ENCODE measurements at places on chromosomes 11 and 22.
A peak's percentile ranks its signal among the peaks of the same experiment; 100 is the strongest.

DNA sequence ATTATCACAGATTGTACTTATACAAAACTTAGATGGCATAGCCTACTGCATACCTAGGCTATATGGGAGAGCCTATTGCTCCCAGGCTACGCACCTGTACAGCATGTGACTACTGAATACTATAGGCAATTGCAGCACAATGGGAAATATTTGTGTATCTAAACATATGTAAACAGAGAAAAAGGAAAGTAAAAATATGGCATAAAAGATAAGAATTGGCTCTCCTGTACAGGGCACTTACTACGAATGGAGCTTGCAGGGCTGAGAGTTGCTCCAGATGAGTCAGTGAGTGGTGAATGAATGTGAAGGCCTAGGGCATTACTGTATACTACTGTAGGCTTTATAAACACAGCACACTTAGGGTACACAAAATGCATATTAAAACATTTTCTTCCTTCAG lies 13.2 kb downstream of the APOL6 start:
- DNase-seq: no peak

- DNase-seq: no peak
These were observed 125.8 kb downstream of the DDX10 start for GRCh38 chr11:108790501-108791299.

DNA sequence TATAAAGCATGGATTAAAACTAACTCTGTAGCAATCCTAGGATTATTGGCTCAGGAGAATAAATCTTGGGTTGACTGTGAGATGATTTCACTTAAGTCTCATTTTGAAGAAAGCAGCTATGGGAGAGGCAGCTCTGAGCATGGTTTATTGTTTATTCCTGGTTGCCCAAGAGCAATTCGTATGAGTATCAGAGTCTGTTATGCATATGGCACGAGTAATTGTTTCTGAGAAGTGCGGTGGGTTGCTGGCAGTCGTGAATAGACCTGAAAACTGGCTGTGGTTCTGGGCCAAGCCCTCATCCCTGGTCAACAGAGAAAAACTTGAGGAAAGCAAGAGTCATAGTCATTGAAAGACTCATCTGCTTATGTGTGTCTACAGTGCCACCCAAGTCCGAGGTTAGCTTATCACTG lies 26.8 kb downstream of the DIXDC1 start:
- DNase-seq: no peak

- no peak for DNase-seq
These were observed 17.6 kb downstream of the KCNC1 start for GRCh38 chr11:17752144-17752543.

DNA sequence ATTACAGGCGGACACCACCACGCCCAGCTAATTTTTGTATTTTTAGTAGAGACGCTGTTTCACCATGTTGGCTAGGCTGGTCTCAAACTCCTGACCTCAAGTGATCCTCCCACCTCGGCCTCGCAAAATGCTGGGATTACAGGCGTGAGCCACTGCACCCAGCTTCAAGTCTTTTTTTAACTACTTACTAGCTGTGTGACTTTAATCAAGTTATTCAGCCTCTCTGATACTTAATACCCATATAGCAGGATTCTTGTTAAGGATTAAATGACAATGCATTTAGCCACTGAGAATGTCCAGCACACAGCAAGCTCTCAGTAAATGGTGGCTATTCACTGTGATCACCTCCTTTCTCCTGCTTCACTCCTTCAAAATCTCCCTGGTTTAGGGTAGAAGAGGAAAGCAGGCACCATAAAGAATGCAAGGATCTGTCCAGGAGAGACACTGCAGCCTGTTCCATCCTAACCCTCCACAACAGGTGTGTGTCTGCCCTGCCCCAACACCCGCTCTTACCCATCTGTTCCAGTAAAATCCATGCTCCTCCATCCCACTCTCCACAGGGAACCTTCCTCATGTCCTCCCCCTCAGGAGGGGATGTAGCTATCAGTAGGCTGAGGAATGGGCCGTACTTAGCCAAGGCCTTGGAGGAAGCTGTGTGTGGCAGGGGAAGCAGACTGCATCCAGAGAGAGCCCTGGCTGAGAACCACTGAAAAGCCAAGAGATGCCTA lies 69.3 kb downstream of the MICAL3 start:
- DNase-seq: no peak

DNA sequence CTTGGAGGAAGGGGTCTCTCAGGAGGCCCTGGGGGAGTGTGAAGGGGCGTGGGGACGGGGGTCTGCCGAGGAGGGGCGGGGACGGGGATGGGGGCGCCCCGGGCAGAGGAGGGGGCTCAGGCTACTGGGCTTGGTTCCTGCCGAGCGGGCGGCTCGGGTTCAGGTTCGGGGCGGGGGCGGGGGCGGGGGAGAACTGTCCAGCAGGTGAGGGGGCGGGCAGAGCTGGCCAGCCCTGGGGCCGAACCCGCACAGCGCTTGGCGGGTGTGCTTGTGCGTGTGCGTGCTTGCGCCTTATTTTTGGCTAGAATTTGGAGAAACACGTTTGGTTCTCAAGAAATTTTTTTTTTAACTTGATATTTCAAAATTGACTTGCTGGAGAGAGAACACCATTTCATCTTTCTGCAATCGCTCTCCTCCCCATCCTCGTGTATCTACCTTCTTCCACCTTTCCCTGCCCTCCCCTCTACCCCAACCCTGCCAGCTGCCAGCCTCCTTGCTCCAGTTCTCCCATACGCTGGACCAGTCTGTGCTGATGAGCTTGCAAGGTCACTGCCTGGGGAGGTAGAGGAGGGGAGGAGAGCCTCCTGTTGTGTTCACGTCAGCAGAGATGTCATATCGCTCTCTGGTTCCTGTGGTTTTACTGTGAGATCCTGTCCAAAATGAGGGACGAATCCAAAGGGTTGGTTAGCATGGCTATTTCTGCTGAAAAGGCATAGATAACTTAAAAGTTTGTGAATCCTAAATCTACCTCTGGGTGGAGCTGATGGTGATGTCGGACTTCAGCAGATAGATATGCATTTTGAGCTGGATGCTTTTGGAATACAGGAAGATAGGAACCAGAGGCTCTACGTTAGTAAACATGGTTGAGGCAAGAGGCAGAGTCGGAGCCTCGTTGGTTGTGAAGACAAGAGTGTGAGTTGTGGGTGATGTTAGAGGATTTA lies 668 bp downstream of the MADD start:
- DNase-seq: peak; percentile 41

GRCh38 chr11:29268733-29269132 lies 748.1 kb downstream of the KCNA4 start:
- no peak for DNase-seq

DNA sequence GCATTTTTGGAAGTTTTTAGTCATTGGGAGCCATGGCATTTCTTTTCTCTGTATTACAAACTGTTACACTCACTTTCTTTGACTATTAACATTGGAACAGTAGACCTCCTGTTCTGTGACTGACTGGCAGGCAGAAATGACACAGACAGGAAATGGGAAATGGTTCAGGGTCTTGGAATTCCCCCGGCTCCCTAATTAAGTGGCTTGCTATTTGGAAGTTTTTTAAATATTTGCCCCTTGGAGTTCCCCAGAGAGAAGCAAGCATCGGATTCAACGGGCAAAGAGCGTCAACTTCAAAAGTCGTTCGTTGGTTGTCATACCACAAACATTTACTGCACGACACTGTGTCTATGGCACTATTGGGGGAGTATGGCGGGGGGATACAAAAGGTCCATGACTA lies 1.1 kb upstream of the BIRC2 start:
- DNase-seq: no peak

GRCh38 chr11:105861225-105861624 lies 160.8 kb downstream of the MSANTD4 start:
- DNase-seq: no peak

DNA sequence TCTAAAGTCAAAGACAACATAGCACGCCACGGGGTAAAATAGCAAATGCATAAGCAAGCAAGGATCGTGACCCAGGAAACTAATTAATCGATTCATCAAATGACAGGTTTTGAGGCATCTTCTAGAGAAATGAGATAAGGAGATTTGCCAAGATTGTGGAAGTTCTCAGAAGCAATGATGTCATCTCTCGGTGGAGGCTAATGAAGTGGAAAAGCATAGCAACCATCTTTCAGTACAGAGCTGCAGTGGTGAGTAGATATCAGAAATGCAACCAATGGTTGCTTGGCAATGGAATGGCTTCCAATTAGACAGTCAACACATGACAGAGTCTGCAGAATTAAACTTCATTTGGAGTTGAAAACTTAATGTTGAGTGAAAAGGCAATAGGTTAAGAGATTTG lies 116.0 kb downstream of the KIRREL3 start:
- no peak for DNase-seq

GRCh38 chr22:45648301-45649117 lies 23.1 kb upstream of the ATXN10 start:
- DNase-seq: no peak

DNA sequence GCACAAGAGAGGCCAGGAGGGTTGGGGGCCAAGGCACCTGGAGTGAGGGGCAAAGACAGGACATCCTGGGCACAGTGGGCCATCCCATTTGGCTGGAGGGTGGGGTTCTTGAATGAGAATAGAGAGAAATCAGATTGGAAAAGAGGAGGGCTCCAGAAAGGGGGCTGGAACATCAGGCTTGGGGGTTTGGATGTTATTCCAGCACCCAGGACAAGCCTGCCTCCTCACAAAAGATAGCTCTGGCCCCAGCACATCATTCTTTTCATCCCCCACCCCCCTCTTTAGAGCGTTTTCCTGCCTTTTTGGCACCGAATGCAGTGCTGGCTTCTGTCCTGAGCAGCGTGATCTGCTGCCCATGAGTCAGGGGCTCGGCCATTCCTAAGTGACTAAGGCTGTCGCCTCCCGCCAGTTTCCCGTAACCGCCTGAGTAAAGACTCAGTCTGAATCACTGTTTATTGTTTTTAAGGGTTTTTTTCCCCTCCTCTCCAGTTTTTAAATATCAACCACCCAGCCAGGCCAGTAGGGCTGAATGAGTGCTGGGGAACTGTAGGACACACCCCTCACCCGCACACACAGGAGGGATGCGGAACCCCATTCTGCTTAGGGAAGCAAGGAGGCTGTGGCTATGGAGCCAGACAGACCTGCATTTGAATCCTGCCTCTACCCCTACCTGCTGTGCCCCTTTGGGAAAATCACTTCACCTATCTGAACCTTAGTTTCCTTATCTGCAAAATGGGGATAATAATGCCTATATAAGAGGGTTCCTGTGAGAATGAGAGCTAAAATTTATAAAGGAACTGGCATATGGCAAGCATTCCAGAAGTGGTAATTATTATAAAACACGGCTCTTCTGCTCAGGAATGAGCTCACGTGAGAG lies 32.4 kb upstream of the NAV2 start:
- peak; percentile 21 for DNase-seq

DNA sequence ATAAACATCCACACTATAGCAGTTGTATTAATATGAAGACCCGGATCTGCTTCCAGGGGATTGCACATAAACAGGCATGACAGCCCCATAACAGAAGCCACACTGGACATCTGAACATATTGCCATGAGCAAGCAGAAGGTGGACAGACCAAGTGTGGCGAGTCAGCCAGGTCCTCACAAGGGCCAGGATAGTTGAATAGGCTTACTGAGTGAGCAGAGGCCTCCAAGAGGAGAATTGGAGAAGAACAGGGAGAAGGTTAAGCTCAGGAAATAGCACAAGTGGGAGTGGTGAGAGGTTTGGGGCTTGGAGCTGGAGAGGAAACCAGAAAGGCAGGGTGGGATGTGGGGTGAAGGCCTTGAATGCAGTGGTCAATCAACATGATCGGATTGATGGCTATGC lies 10.8 kb downstream of the SLC35C1 start:
- DNase-seq: no peak

DNA sequence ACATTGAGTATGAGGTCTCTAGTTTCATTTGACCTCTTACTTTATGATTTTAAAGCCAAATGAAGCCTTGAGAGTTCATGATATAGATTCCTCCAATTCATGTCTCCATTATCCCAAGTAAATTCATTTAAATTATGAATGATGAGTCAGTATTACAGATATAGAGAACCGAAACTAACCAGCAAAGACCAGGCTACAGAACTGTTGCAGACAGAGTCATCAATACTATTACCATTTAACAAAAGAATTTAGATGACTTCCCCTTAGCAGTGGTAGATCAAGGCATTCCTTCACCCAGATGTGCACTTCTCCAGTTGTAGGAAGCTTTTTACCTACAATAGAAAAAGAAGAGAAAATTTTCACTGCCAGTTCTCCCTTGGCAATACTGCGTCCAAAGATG lies 11.8 kb upstream of the CCDC89 start:
- no peak for DNase-seq

GRCh38 chr22:25053153-25053805 lies 100.8 kb downstream of the KIAA1671 start:
- DNase-seq: no peak

DNA sequence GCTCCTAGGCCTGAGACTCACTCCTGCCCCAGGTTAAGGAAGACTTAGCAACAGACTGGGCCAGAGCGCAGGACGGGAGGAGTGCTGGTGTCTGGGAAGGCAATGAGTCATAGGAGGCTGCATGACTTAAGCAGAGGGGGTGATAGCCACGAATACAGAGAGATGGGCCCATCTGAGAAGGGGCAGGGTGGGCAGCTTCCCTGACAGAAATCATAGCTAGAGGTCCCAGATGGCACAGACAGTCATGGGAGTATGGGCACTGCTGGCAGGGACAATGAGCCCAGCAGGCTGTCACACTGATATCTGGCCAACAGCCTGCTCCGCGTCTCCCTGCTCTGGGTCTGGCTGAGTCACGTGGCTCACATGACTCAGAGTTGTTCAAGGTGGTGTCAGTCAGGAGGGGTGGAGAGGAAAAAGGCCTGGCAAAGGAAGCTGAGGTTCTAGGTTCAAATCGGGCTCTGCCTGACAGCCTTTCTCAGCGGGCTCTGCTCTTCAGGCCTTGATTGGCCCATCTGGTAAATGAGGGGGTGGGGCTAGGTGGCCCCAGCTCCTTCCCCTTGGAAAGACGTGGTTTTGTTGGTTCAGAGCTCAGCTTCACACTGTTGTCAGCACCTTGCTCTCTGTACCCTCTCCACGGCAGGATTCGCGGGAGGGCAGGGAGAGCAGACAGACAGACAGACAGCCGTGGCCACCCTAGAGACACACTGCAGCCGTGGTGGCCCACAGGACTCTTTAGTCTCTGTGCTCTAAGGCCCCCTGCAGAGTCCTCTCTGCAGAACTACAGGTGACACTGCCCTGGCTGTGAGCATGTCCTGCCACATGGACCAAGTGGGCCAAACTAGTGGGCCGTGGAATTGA lies 47.8 kb downstream of the DBX1 start:
- DNase-seq: no peak

DNA sequence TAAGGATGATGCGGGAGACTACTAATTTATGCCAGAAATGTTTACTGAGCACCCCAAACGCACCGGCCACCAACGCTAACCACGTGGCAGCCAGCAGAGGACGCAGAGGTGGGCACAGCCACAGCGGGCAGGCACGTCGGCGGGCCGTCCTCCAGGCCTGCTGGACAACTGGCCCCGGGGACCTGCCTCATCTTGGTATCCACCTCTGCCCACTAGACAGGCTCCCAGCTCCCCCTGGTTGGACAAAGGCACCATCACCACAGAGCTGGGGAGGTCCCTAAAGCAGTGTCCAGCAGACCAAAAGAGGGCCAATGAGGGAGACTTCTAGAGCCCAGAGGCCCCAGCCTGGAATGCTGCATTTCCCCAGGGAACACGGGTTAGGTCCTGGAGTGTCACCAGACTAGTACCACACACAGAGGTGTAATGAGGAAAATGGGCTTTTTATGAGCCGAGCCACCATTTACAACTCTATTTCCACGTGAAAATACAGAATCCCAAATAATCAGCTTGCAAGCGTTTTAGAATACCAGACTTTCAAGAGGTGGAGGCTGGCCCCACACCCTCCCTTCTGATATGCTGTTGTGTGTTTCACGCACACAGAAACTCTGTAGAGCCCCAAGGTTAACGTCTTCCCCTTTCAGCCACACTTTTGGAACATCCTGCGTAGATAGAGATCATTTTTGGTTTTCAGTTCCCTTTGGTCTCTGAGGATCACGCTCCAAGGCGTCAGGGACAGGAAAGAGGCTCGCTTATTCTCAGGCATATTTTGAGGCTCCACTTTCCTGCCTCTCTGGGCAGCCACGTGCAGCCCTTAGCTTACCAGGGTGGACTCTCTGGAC lies 23.7 kb upstream of the BID start:
- no peak for DNase-seq
